ENCODE measurements at places on chromosomes 3 and 15. TPM values are rescaled to one million over a fixed set of nuclear protein-coding genes. Genes with fewer than 3 reads are reported as not detected.
A peak's percentile ranks its signal among the peaks of the same experiment; 100 is the strongest.

The CFAP100 gene
- total RNA-seq, result not detected

The DUOX2 gene
- 0.42 TPM for total RNA-seq

The IGF1R gene
- total RNA-seq, result 159 TPM

The CCK gene
- not detected for total RNA-seq

The GABRG3 gene
- not detected for total RNA-seq

The PRICKLE2 gene
- total RNA-seq, result 42.3 TPM

The CPN2 gene
- total RNA-seq, result not detected

- H3K4me3 ChIP-seq, result peak overlapping the region; percentile 54
- H3K27me3 ChIP-seq, result no peaks in the 10 kb centered on the region
- H3K27ac ChIP-seq, result peak overlapping the region; percentile 84
- no peak for DNase-seq
- H3K36me3 ChIP-seq, result no peaks in the 10 kb centered on the region
Measured at GRCh38 chr3:177597311-177598096, 400.2 kb upstream of the TBL1XR1 start.

DNA sequence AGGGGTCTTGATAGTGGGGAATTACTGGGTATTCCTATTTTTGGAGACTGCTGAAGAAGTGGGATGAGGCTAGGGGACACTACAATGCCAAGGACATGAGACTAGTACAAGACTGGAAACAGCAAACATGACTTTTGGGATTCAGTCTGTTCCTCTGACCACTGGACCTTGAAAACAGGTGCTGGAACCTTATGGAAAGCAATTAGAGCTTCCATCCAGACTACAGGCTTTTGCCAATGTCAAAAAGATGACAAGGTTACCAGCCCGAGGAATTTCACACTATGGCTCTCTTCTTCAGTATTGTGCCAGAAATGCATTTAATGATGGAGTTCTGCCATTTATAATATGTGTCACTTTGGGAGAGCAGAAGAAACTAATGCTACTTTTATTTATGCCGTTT lies 282.6 kb downstream of the GAP43 start:
- no peak for DNase-seq
- H3K36me3 ChIP-seq, result no peaks in the 10 kb centered on the region

DNA sequence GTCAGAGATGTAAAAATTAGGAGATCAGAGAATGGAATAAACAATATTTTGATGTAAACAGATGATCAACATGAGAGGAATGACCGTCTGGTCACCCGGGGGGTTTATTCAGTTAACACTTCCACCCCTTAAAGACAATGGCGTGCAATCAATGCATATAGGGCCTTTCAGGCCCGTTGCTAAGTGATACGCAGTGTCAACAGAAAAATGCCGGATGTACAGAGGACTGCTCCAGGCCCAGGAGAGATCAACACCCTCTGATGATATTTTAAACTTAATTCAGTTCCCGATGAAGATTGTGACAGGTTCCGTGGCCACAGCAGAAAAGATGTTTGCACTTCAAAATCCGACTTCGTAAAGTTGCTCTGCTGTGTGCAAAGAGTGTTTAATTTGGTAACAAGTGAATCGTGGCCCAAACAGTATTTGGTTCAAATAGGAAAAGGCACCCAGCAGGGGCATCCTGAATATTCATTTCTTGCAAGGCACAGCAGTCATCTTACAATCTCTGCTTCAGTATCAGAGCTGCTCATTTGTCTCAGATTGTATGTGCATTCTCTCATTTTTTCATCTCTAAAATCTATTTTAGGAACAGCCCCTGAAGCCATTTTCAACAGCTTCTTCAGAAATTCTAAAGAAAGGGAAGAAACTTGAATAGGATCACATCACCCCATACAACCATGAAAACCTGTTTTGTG lies 72.6 kb downstream of the FOXB1 start:
- H3K27me3 ChIP-seq, result no peaks in the 10 kb centered on the region
- H3K36me3 ChIP-seq, result no peaks in the 10 kb centered on the region
- no peak for DNase-seq
- no peak overlapping the region for H3K27ac ChIP-seq

GRCh38 chr15:101187820-101188636 lies 63.8 kb downstream of the CHSY1 start:
- H3K27ac ChIP-seq, result peak overlapping the region; percentile 75
- H3K4me3 ChIP-seq, result peak overlapping the region; percentile 74
- no peaks in the 10 kb centered on the region for H3K36me3 ChIP-seq
- no peaks in the 10 kb centered on the region for H3K27me3 ChIP-seq

GRCh38 chr3:42735615-42736014 lies 33.0 kb upstream of the HHATL start:
- no peaks in the 10 kb centered on the region for H3K27me3 ChIP-seq
- H3K36me3 ChIP-seq, result no peaks in the 10 kb centered on the region
- H3K27ac ChIP-seq, result no peak overlapping the region
- no peaks in the 10 kb centered on the region for H3K4me1 ChIP-seq
- no peak for DNase-seq

- peak overlapping the region; percentile 88 for H3K27ac ChIP-seq
- H3K4me3 ChIP-seq, result peak overlapping the region; percentile 73
- peaks cover 16% of the 10 kb centered on the region for H3K4me1 ChIP-seq
- no peak for DNase-seq
- H3K36me3 ChIP-seq, result no peaks in the 10 kb centered on the region
- no peaks in the 10 kb centered on the region for H3K27me3 ChIP-seq
Measured at GRCh38 chr15:34794590-34795206, 651 bp downstream of the ACTC1 start.

DNA sequence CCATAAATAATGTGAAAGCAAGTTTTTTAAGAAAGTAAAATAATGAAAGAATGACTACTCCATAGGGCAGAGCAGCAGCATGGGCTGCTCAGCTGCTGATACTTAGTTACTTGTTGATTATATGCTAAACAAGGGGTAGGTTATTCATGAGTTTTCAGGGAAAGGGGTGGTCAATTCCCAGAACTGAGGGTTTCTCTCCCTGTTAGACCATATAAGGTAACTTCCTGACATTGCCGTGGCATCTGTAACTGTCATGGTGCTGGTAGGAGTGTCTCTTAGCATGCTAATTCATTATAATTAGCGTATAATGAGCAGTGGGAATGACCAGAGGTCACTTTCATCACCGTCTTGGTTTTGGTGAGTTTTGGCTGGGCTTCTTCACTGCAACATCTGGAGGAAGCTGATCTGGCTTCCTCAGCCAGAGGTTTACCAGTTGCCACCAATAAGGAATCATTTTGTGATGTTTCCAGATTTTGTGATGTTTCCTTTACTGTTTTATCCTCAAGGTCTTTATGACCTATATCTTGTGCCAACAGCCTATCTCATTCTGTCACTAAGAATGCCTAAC lies 121.8 kb upstream of the CHL1 start:
- no peak overlapping the region for H3K27ac ChIP-seq
- H3K27me3 ChIP-seq, result no peaks in the 10 kb centered on the region
- no peak for DNase-seq
- no peaks in the 10 kb centered on the region for H3K36me3 ChIP-seq
- H3K4me3 ChIP-seq, result no peak overlapping the region

- H3K4me3 ChIP-seq, result no peak overlapping the region
- no peak for DNase-seq
- H3K27me3 ChIP-seq, result no peaks in the 10 kb centered on the region
- no peak overlapping the region for H3K27ac ChIP-seq
- H3K36me3 ChIP-seq, result no peaks in the 10 kb centered on the region
Measured at GRCh38 chr3:128551867-128552266, 58.9 kb upstream of the GATA2 start.

DNA sequence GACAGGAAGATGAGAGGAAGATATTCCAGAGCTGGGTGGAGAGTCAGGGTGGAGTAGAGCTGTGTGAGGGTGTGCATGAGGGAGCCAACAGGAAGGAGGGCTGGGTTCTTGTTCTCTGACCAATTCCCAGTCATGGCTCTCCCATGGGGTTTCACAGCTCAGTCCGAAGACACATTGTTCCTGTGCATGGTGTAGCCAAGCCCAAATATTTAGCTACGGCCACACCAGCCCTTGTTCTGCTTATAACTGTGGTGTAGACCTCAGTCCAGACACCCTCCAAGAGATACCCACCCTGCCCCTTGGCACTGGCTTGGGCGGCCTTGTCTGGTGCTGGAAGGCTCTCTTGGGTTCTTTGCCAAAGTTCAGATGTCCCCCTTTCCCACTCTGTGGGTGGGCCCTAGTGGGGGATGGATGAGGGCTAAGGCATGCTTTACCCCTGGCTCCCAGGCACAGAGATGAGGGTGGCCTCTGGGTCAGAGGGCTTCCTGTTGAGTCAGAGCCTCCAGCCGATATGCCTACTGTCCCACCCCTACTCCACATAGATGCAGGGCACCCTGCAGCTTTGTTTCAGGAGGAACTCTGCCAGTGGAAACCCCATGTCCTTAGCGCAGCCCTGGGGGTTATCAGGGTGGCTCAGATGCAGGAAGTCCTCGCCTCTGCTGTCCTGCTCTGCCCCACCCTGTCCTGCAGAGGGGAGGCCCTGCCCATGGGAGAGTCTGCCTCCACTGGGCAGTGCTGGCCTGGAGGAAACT lies 271.2 kb upstream of the CTDSPL start:
- H3K27ac ChIP-seq, result peak overlapping the region; percentile 98
- H3K4me1 ChIP-seq, result peaks cover 48% of the 10 kb centered on the region
- H3K36me3 ChIP-seq, result no peaks in the 10 kb centered on the region

- peaks cover 100% of the 10 kb centered on the region for H3K4me1 ChIP-seq
- no peaks in the 10 kb centered on the region for H3K27me3 ChIP-seq
- no peak for DNase-seq
- H3K27ac ChIP-seq, result peak overlapping the region; percentile 52
- H3K36me3 ChIP-seq, result no peaks in the 10 kb centered on the region
Measured at GRCh38 chr3:69092030-69092516, 7.3 kb downstream of the ARL6IP5 start.

- H3K27ac ChIP-seq, result no peak overlapping the region
- H3K4me3 ChIP-seq, result no peak overlapping the region
Measured at GRCh38 chr3:128289534-128289933, 136.3 kb downstream of the EEFSEC start.

DNA sequence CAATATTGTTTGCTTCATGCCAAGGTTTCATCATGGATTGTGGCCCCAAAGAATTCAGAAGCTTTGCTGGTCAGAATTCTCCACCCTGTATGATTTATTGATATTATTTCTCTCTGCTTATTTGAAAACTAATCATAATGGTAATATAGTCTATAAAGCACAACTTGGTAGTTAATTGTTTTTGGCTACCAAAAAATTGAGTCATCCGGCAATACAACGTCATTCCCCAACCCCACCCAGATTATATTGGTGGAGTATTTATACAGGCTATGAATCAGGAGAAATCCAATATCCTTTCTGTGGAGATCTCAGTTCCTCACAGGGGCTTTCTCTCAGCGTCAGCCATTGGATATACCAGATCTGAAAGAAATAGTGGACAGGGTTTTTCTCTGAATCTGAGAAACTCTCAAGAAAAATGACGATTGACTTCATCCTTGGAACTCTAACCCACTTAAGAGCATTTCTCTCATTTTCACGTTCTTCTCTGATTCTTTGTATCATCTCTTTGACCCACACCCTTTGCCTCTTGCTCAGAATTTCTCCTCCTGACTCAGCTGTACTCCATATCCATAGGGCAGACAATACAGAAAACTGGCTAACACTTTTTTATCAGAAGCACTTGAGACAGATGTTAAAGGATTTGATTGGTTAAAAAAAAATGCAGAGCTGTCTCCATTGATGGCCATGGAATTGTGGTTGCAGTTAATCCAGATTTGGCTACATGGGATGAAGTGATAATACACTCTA lies 1055.8 kb upstream of the CADM2 start:
- no peak overlapping the region for H3K4me3 ChIP-seq
- no peak overlapping the region for H3K27ac ChIP-seq
- H3K36me3 ChIP-seq, result no peaks in the 10 kb centered on the region
- no peaks in the 10 kb centered on the region for H3K4me1 ChIP-seq

DNA sequence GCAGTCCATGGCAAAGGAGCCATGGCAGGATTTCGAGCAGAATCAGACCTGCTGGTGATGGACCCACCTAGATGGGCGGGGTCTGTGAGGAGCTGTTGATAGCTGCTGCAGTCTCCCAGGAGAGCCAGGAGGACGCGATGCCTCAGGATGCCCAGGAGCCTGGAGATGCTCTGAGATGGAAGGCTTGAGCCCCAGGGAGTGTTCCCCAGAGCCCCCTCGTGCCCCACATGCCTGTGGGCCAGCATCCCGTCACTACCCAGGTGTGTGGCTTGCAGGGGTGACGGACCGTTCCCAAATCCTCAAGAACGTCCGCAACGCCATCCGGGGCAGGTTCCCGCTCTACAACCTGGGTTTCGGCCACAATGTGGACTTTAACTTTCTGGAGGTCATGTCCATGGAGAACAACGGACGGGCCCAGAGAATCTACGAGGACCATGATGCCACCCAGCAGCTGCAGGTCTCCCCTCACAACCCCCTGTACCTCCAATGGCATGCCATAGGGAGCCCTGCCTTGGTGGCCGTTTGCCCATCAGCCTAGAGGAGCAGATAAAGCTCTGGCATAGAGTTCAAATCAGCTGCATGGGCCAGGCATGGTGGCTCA lies 6.7 kb downstream of the ITIH1 start:
- no peak overlapping the region for H3K4me3 ChIP-seq
- no peaks in the 10 kb centered on the region for H3K27me3 ChIP-seq
- DNase-seq, result no peak
- H3K36me3 ChIP-seq, result no peaks in the 10 kb centered on the region
- no peak overlapping the region for H3K27ac ChIP-seq
- no peaks in the 10 kb centered on the region for H3K4me1 ChIP-seq

DNA sequence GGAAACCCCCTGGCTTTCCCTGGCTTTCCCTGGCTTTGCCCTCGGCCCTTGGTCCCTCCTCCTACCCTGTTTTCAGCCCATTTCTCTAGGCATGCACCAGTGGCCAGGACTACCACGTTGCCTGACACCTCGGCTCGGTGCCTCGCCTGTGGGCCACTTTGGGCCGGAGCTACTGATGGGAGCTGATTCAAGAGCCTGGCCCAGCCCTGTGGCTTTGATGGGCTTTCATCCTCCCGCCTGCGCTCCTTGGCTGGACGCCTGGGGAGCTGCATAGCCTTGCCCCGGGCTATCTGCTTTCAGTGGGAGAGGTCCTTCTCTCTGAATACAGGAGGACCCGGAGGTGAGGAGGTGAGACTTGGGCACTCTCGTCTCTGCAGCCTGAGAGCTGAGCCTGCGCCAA lies 192.7 kb upstream of the HES1 start:
- DNase-seq, result no peak
- no peaks in the 10 kb centered on the region for H3K27me3 ChIP-seq
- H3K4me3 ChIP-seq, result no peak overlapping the region
- no peaks in the 10 kb centered on the region for H3K36me3 ChIP-seq
- H3K4me1 ChIP-seq, result no peaks in the 10 kb centered on the region

DNA sequence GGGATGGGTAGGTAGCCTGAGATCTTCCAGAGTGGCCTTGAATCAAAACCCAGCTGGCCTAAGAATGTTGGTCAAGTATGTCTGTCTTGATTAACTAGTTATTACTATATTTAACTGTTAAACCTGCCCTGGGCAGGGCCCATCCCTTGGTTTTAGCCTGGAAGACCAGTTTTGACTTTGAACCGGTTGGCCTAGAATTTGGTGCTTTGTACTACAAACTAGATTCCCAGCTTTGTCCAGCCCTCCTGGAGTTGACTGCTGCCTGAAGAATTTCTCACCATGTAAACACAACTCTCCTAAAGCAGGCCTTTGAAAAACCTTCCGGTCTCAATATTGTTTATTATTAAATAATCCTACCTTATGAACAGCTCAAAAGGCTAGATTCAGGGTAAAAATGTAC lies 16.0 kb downstream of the C15orf62 start:
- DNase-seq, result no peak
- H3K27ac ChIP-seq, result no peak overlapping the region
- H3K4me3 ChIP-seq, result no peak overlapping the region
- no peaks in the 10 kb centered on the region for H3K36me3 ChIP-seq
- no peaks in the 10 kb centered on the region for H3K27me3 ChIP-seq

Measured in thoracic aorta (tissue), 2 donors.